ENCODE measurements at places on chromosomes 2 and 18.

- no peaks in the 10 kb centered on the region for H3K36me3 ChIP-seq
- no peak overlapping the region for H3K4me3 ChIP-seq
- DNase-seq, result no peak
Observed at GRCh38 chr18:7877609-7878008, 310.5 kb downstream of the PTPRM start.

GRCh38 chr2:104408266-104408665 is 445.6 kb upstream of the POU3F3 start:
- H3K4me1 ChIP-seq, result no peaks in the 10 kb centered on the region
- no peak overlapping the region for H3K4me3 ChIP-seq
- no peak for DNase-seq
- no peaks in the 10 kb centered on the region for H3K27me3 ChIP-seq
- no peak overlapping the region for H3K27ac ChIP-seq

- DNase-seq, result no peak
- no peak overlapping the region for H3K4me3 ChIP-seq
- H3K36me3 ChIP-seq, result no peaks in the 10 kb centered on the region
- H3K27ac ChIP-seq, result no peak overlapping the region
- H3K27me3 ChIP-seq, result no peaks in the 10 kb centered on the region
- H3K4me1 ChIP-seq, result peaks cover 3% of the 10 kb centered on the region
Observed at GRCh38 chr18:48002933-48003365, 72.5 kb upstream of the SMAD2 start.

DNA sequence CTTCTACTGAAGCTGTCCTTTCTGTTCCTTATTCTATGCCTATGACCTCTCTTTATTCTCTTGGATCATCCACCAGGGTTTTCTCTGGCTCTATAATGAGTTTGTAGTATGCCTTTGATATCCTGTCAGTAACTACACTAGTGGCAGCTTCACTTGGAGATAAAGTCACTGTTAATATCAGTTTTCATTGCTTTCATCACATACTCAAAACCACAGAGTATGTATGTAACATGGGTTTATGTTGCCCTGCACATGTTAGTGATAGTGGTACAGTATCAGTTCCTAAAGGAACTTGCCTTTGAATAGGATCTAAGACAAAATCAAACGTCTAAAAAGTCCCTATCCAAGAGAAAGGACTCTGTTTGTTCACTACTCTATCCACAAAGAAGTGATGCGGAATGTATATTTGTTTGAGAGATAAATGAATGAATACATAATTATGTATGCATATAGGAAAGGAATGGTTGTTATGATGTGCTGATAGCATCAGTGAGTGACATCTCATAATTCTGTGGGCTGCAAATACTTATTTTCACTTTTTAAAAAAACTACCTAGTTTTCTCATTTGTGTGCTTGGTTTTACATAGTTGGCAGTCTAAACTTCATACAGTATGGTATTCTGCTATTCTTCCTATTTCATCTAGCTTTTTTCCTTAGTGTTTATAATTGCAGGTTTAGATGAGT is 45.1 kb downstream of the TET3 start:
- H3K36me3 ChIP-seq, result no peaks in the 10 kb centered on the region
- DNase-seq, result no peak
- peaks cover 12% of the 10 kb centered on the region for H3K4me1 ChIP-seq
- H3K4me3 ChIP-seq, result no peak overlapping the region
- no peak overlapping the region for H3K27ac ChIP-seq

DNA sequence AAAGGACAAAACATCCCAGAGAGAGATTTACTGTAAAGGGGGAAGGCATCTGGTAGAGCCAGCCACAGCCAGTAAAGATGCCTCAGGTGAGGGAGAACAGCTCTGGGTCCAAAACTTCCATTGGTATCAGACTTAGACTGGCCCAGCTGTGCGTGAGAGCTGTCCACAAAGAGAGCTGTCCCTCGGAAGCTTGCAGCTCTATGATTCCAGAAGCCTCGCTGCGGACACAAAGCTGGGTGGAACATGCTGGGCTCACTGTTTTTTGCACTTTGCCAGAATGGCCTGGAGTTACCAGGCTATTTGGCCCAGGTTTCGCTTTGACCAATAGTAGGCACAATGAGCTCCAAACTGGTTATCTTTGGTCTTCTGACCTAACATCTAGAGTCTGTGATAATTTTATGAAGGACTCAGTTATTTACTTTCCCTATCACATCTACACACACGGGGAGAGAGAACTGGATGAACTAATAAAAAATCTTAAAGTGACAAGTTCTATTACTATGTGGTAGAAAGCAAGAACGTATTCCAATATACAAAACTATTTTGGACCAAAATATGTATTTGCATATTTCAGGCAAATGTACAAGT is 101.9 kb downstream of the DNER start:
- H3K4me1 ChIP-seq, result no peaks in the 10 kb centered on the region
- H3K4me3 ChIP-seq, result no peak overlapping the region
- H3K36me3 ChIP-seq, result no peaks in the 10 kb centered on the region
- H3K27ac ChIP-seq, result no peak overlapping the region
- DNase-seq, result no peak

DNA sequence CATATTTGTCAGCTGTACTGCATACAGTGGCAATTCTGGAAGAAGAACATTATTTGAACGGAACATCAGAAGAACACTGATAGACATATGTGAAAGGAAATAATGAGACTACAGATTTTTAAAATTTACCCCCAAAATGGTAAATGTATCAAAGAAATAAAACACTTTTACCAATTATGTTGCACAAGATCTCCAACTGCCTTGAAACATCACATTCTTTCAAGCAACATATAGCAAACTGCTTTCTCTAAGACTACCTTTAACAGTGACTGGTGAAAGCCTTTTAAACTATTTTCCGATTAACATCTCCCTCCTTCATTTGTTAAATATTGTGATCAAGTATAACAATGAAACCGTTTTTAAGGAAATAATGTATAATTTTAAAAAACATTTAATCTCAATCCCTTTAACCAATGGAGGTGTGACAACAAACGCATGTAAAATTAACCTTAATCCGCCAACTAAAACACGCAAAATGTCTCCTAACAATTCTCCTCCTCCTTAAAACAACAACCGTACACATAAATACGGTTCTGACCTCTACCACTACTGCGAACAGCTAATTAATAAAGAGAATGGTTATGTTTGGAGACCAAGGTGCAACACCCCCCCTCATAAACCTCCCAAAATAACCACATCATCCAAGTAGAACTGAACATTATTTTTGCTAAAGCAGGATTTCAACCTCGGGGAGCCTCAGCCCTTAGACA is 2.4 kb downstream of the FBXO11 start:
- no peaks in the 10 kb centered on the region for H3K27me3 ChIP-seq
- no peak for DNase-seq
- H3K36me3 ChIP-seq, result no peaks in the 10 kb centered on the region
- H3K4me3 ChIP-seq, result peak overlapping the region; percentile 59
- H3K27ac ChIP-seq, result no peak overlapping the region

- H3K36me3 ChIP-seq, result no peaks in the 10 kb centered on the region
- no peak for DNase-seq
- peaks cover 2% of the 10 kb centered on the region for H3K4me1 ChIP-seq
- H3K27me3 ChIP-seq, result no peaks in the 10 kb centered on the region
- H3K27ac ChIP-seq, result no peak overlapping the region
Observed at GRCh38 chr2:109230941-109231420, 102.0 kb downstream of the SH3RF3 start.

- no peaks in the 10 kb centered on the region for H3K27me3 ChIP-seq
- H3K27ac ChIP-seq, result no peak overlapping the region
- no peak for DNase-seq
- H3K36me3 ChIP-seq, result no peaks in the 10 kb centered on the region
- no peaks in the 10 kb centered on the region for H3K4me1 ChIP-seq
Observed at GRCh38 chr2:37459095-37459981, 114.9 kb downstream of the QPCT start.

GRCh38 chr18:6374340-6374739 is 40.4 kb downstream of the L3MBTL4 start:
- no peaks in the 10 kb centered on the region for H3K4me1 ChIP-seq
- no peaks in the 10 kb centered on the region for H3K36me3 ChIP-seq
- no peaks in the 10 kb centered on the region for H3K27me3 ChIP-seq
- H3K27ac ChIP-seq, result no peak overlapping the region
- no peak for DNase-seq
- no peak overlapping the region for H3K4me3 ChIP-seq

DNA sequence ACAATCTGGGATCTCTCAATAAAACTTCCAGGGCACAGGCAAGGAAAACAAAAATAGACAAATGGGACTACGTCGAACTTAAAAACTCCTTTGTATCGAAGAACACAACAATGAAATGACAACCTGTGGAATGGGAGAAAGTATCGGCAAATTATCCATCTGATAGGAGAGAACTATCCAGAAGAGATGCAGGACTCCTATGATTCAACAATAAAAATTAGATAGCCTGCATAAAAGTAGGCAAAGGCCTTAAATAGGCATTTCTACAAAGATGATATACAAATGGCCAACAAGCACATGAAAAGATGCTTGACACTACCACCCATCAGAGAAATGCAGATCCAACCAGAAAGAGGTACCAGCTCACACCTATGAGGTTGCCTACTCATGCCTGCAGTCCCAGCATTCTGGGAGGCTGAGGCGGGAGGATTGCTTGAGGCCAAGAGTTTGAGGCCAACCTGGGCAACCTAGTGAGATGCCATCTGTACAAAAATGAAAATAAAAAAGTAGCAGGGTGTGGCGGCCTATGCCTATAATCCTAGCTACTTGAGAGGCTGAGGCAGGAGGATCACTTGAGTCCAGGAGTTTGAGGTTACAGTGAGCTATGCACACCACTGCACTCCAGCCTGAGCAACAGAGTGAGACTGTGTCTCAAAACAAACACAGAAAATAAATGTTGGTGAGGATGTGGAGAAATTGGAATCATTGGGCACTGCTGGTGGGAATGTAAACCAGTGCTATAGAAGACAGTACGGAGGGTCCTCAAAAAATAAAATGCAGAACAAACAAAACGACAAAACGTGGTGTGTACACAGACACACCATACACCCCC is 21.6 kb downstream of the TWIST2 start:
- no peak overlapping the region for H3K27ac ChIP-seq
- no peaks in the 10 kb centered on the region for H3K36me3 ChIP-seq
- no peak for DNase-seq
- H3K4me3 ChIP-seq, result no peak overlapping the region

DNA sequence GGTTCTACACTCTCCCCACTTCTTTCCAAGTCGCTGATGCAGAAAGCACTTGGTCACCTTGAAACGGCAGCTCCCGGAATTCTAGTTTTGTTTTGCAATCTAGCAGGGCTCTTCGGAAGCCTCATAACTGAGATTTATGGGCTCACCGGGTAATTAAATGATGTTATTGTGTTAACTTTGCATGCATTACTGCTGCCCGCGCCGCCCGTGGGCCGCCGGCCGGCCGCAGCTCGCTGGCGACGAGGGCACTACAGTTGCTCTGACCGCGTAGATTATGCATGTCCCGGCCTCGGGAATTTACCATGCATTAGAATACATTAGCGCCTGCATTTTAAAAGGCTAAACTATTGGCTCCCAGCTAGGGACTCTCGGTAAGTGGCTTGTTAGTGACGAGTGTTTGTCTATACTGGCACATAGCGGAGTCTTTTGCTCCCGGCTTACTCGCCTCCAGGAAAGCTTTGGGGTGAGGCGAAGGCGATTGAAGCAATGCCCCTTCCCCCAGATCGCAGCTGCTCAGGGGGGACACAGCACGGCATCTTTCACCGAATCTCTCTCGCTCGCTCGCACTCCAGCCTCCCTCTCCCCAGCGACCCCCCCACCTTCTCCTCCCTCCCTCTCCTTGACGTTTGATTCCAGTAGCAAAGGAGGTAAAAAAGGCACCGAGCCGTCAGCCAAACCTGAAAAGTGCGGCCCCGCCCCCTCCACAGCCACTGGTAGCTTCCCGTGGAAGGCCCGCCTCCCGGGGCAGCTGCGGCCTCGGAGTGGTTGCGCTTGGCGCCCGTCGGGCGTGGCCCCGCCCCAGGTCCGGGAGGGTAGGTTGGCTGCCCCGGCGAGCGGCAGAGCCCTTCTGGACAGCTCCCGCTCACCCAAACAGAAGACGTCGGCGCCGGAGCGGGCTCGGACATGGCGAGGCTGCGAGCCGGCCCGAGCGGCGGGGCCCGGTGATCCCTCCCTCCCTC is at the start of gene ONECUT2:
TSS of gene ONECUT2 (plus strand) at position 839 of the 959 bp plus-strand sequence. CDS start 343 bp downstream, outside the sequence.
- H3K4me3 ChIP-seq, result peak within 1 kb of the TSS; percentile 48
- peaks cover 9% of the 10 kb centered on the region for H3K4me1 ChIP-seq
- DNase-seq, result no peak
- H3K27ac ChIP-seq, result no peak within 1 kb of the TSS

- no peak overlapping the region for H3K4me3 ChIP-seq
- no peaks in the 10 kb centered on the region for H3K4me1 ChIP-seq
- H3K36me3 ChIP-seq, result no peaks in the 10 kb centered on the region
Observed at GRCh38 chr2:7977981-7978380, 703.9 kb upstream of the ID2 start.

- H3K36me3 ChIP-seq, result no peaks in the 10 kb centered on the region
- no peak overlapping the region for H3K4me3 ChIP-seq
- no peaks in the 10 kb centered on the region for H3K4me1 ChIP-seq
- H3K27ac ChIP-seq, result no peak overlapping the region
Observed at GRCh38 chr2:168118733-168119514, 128.5 kb downstream of the STK39 start.
